ENCODE measurements at places on chromosomes 1 and 21.

DNA sequence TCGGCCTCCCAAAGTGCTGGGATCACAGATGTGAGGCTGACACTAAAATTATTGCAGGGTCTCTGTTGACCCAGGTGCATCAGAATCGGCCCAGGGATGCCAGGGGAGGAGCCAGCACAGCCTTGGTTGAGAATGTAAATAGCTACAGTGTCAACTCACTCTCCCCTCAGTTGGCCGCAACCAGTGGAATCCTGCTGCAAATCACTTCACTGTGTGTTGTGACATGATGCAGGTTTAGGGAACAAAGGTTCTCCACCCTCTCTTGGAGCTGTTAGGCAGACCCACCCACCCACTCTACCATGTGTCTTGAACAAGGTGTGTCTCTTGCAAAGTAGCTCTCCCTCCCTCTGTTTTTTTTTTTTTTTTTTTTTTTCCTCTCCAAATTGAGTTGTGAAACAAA is 60.5 kb upstream of the SOD1 start:
- no peak for DNase-seq

DNA sequence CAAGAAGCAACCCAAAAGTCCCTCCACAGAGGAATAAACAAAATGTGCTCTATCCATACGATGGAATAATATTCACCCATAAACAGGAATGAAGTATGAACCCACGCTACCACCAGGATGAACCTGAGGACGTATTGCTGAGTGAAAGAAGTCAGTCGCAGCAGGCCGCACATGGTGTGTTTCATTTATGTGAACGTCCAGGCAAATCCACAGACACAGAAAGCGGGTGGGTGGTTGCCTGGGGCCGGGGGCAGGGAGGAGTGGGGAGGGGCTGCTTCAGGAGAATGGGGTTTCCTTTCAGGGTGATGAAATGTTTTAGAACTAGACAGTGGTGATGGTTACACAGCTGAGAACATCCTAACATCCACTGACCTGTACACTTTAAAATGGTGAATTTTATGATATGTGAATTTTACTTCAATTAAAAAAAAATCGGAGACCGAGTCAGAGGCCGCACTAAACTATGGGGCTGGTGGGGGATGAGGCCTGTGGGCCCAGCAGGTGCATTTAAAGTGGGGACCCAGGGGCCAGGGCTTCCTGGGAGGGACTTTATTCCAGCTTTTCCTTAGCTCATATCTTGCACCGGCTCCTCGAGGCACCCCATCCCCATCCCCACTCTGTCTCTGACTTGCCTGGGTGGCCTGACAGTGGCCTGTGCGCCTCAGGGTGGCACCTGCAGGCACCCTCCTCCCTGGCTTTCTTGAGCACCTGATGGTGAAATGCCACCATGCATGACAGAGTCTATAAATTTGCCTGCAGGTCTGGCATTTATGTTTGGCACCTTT is 392.6 kb upstream of the VAMP3 start:
- no peak for DNase-seq

DNA sequence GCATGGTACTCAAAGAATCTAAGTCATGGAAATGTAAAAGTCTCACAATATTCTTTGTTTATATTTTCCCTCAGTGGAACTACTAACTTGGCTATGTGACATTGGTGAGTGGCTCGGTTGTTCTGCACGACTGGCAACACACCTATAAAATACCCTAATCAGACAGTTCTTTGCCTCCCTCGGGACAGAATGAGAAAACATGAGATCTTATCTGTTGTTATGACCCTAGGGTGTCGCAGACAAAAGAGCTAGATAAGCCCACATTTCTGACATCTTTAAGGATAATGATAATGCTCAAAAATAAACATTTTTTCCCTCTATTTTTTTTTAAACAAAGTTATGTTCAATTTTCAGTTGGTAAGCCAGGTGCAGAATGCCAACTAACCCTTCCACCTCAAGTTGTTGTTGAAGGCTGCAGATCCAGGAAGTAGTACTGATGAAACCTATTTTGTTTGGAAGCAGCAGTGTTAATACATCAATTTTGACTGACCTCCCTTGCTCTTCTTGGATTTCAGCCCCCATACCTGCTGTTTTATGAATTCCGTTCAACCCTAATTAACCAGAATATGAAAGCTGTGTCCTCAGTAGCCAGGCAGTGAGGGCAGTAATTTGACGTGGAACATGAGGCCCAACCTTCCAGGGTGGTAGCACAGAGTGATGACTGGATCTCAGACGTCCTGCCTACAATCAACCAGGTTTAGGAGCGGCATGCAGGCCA is 108.7 kb upstream of the DUSP10 start:
- DNase-seq: no peak

DNA sequence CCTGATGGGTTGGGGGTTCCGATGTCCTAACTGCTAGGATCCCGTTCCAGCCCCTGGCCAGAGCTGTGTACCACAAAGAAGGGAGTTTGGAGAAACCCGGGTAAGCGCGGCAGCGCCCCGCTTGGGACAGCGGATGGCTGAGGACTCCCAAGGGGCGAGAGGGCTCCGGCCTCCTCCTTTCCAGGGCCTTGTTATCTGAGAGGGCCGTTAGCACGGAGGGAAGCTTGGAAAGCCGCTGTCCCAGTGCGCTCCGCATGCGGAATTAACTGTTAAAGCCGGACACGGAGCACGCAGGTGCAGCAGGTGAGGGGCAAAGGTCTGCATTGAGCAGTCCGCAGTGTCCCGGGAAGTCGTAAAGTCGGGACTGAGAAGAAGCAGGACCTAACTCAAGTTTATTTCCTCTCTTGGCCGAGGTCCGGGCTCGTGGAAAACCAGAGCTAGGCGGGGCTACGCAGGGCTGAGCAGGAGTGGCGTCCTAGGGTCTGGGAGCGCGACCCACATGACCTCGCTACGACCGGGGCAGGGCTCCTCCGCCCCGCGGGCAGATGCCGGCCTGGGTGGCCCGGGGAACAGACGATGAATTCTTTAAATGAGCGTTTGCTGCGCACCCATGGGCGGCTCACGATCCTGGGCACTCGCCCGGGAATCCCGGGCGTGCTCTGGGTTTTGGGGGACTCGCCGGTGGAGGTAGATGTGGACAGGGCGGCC is 4.5 kb downstream of the LHX4 start:
- no peak for DNase-seq

- DNase-seq: no peak
These were observed 14.6 kb downstream of the LCA5L start for GRCh38 chr21:39430954-39431353.

- DNase-seq: no peak
These were observed 9.0 kb downstream of the ADORA1 start for GRCh38 chr1:203136409-203137042.

DNA sequence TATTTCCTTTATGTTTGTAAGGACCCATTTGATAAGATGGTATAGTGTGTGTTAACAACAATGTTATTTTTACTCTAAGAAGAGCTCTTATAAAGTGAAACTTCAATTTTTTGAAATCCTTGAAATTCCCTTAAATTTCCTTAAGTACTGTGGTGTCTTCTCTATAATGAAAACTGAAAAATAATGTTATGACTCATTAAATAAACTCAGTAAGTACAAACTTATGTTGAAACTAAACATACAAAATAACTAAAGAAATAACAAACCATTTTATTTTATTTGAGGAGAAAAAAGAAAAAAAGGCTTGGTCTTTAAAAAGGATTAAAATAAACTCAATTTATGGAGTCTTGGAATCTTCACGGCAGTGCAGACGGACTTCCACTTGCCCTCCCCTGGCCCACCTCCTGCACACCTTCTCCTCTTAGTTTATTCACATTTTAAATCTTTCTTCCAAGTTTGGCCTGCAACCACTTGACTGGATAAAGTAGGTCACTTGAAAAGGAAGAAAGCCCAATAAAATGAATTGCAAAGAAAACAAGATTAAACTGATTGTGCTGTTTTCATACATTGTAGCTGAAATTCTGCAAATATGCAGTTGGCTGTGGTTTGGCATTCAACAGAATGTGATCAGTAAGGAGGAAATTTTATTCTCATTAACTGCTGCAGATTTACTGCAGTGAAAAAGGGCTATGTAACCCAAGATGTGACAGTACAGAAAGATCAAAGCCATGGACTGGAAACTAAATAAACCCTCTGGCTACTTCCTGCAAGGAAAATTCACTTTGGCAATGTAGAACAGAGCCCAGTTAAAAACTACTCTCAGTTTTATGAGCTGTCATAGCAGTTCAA is 48.5 kb upstream of the SCYL3 start:
- no peak for DNase-seq

Measured in stimulated activated CD4-positive, alpha-beta T cell treated with anti-CD3 and anti-CD28 coated beads, Interleukin-15, amount 100 ng/mL, for 1 hour (primary cell).